Breast epithelium (tissue), 4 donors: ENCODE measurements at places on chromosomes 7 and 10. TPM values are rescaled to one million over a fixed set of nuclear protein-coding genes. Genes with fewer than 3 reads are reported as not detected.

GRCh38 chr7:2785071-2785500, 59.0 kb downstream of the GNA12 start:
- H3K27ac ChIP-seq, result no peak overlapping the region
- no peak for DNase-seq

ITPRID1 gene
- 1.6 TPM for total RNA-seq

CFAP69 gene
- total RNA-seq, result 45.2 TPM

DNA sequence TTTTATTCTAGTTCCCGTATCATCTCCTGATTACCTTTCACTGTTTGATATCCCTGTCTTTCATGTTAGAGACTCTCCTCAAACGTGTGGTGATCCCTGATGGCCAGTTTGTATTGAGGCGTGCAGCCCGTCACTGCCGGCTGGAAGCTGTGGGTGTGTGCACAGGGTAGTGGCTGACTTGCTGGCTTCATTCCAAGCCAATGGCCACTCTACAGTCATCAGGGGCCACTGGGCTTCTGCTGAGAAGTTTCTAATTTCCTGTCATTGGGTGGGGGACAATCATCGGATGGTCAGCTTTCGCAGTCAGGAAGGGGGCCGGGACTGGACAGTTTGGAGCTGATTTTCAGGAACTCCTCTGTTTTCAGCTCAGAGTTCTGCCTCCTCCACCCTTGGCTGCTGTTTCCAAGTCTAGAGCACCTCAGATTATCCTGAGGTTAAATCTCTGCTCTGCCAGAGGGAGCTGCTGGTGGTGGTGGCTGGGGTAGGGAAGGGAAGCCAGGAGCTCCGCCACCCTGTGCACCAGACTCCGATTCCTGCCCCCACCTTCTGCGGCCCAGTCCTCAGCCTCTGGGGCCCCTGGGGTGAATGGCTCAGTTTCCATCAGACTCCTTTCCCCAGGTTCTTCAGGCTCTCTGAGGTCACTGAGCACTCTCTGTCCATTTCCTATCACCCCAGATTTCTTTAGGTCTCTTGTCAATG, 34.9 kb downstream of the BAIAP2L1 start:
- no peak overlapping the region for H3K4me3 ChIP-seq
- H3K36me3 ChIP-seq, result no peaks in the 10 kb centered on the region
- no peaks in the 10 kb centered on the region for H3K4me1 ChIP-seq
- no peaks in the 10 kb centered on the region for H3K27me3 ChIP-seq
- no peak for DNase-seq

MKX gene
- total RNA-seq, result 1.8 TPM

CALN1 gene
- under 0.01 TPM for total RNA-seq

GRCh38 chr10:60140651-60141632, 234.6 kb upstream of the CCDC6 start:
- H3K4me1 ChIP-seq, result no peaks in the 10 kb centered on the region
- H3K27ac ChIP-seq, result peak overlapping the region; percentile 65
- H3K27me3 ChIP-seq, result no peaks in the 10 kb centered on the region
- DNase-seq, result no peak
- peak overlapping the region; percentile 23 for H3K4me3 ChIP-seq

PLCE1 gene
- 6.2 TPM for total RNA-seq

ACHE gene
- total RNA-seq, result 4.3 TPM

- H3K4me3 ChIP-seq, result no peak overlapping the region
- no peak for DNase-seq
- H3K4me1 ChIP-seq, result no peaks in the 10 kb centered on the region
- no peaks in the 10 kb centered on the region for H3K27me3 ChIP-seq
These were observed 43.9 kb upstream of the GPAM start for GRCh38 chr10:112227331-112227987.

DNA sequence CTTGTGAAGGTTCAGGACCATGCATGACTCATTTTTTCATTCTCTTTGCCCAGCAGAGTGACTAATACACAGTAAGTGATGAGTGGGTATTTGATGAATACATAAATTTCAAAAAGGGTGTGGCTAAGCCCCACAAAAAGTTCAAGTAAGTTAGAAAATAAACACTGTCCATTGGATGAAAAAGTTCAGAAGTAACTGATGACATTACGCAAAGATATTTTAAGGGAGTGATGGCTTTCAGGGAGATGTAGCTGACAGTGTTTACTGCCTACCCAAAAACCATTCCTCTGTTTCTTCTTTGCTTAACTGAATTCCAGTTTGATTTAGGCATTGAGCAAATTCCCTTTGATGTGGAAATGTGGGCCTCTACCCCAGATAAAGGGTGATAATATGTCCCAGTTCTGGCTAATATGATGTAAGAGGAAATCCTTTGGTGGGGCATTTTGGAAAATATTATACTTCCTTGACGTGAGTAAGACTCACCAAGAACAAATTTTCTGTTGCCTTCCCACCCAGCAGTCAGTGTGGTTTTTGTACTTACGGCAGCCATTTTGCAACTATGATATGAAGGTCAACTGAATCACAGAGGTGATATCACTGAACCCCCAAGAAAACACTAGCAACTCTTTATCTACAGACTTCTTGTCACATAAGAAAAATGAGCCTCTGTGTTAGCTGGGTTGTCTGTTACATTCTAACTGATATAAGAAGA, 29.0 kb upstream of the EBLN1 start:
- no peak for DNase-seq
- H3K27ac ChIP-seq, result no peak overlapping the region
- H3K4me3 ChIP-seq, result no peak overlapping the region
- no peaks in the 10 kb centered on the region for H3K27me3 ChIP-seq
- no peaks in the 10 kb centered on the region for H3K4me1 ChIP-seq
- H3K36me3 ChIP-seq, result no peaks in the 10 kb centered on the region

GRCh38 chr7:134780166-134780828, 863 bp downstream of the CALD1 start:
- peak overlapping the region; percentile 66 for H3K4me3 ChIP-seq
- H3K4me1 ChIP-seq, result peaks cover 5% of the 10 kb centered on the region
- H3K36me3 ChIP-seq, result no peaks in the 10 kb centered on the region
- no peaks in the 10 kb centered on the region for H3K27me3 ChIP-seq
- peak overlapping the region; percentile 89 for H3K27ac ChIP-seq
- no peak for DNase-seq

- H3K4me1 ChIP-seq, result no peaks in the 10 kb centered on the region
- no peak for DNase-seq
- no peak overlapping the region for H3K27ac ChIP-seq
- no peaks in the 10 kb centered on the region for H3K36me3 ChIP-seq
- H3K27me3 ChIP-seq, result no peaks in the 10 kb centered on the region
These were observed 96.5 kb upstream of the PLPP4 start for GRCh38 chr10:120360571-120360970.

GPR22 gene
- not detected for total RNA-seq

DNA sequence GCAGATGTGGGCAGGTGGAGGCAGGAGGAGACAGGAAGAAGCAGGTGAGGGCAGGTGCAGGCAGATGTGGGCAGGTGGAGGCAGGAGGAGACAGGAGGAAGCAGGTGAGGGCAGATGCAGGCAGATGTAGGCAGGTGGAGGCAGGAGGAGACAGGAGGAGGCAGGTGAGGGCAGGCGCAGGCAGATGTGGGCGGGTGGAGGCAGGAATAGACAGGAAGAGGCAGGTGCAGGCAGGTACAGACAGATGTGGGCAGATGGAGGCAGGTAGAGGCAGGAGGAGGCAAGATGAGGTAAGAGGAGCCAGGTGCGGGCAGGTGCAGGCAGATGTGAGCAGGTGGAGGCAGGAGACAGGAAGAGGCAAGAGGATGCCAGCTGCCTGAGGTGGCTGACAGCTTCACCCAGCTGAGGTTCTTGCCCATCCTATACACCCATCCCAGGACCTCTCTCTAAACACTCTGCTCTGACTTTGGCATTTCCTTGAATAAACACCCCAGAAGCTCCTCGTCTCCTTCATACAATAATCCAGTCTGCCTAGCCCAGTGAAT, 33.0 kb downstream of the PTPRE start:
- H3K36me3 ChIP-seq, result no peaks in the 10 kb centered on the region
- H3K27ac ChIP-seq, result no peak overlapping the region
- no peaks in the 10 kb centered on the region for H3K27me3 ChIP-seq
- no peak for DNase-seq
- no peaks in the 10 kb centered on the region for H3K4me1 ChIP-seq
- no peak overlapping the region for H3K4me3 ChIP-seq
